ENCODE measurements at places on chromosomes 5 and 9.

- H3K4me3 ChIP-seq: no peak overlapping the region
- no peaks in the 10 kb centered on the region for H3K36me3 ChIP-seq
- H3K4me1 ChIP-seq: no peaks in the 10 kb centered on the region
- DNase-seq: no peak
Measured at GRCh38 chr5:43940562-43940961, 337.6 kb downstream of the NNT start.

GRCh38 chr9:93574091-93574899 is 2.1 kb upstream of the PHF2 start:
- H3K4me3 ChIP-seq: no peak overlapping the region
- no peaks in the 10 kb centered on the region for H3K27me3 ChIP-seq
- no peak for DNase-seq
- H3K36me3 ChIP-seq: no peaks in the 10 kb centered on the region
- H3K27ac ChIP-seq: no peak overlapping the region

GRCh38 chr9:6576987-6577386 is 68.5 kb downstream of the GLDC start:
- H3K36me3 ChIP-seq: no peaks in the 10 kb centered on the region
- no peak overlapping the region for H3K4me3 ChIP-seq
- no peak overlapping the region for H3K27ac ChIP-seq
- no peaks in the 10 kb centered on the region for H3K27me3 ChIP-seq
- H3K4me1 ChIP-seq: no peaks in the 10 kb centered on the region
- DNase-seq: no peak

GRCh38 chr5:88868468-88869068 is 14.4 kb downstream of the MEF2C start:
- no peaks in the 10 kb centered on the region for H3K4me1 ChIP-seq
- DNase-seq: no peak

DNA sequence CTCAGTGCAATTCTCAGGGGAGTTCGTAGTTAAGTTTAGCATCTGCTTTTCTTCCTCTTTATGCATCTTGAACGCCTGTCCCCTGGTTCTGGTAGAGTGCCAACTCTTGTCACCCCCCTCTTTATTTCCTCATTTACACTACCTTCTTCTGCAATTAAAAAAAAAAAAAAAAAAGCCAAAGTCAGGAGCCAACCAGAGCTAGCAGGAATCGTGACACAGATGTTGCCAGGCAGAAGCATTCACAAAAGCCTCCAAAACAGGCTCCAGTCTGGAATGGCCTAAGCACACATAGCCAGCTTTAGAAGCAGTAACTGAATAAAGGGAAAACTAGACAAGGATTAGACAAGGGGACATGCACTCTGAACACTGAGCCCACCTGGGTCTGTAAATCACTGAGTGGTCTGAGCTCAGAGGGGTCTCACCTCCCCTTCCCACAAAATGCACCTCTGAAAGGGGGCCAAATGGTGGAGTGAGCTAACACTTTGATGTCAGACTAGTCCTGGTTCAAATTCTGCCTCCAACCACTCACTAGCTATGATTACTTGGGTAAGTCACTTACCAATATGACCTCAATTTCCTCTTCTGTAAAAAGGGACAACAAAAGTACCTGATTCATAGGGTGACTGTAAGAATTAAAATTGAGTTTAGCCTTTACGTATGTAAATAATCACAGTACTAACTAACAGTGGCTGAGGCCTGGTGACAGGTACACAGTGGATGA is 2.0 kb downstream of the CD74 start:
- no peaks in the 10 kb centered on the region for H3K36me3 ChIP-seq
- DNase-seq: peak; percentile 64
- H3K27ac ChIP-seq: peak overlapping the region; percentile 98
- H3K4me1 ChIP-seq: peaks cover 32% of the 10 kb centered on the region
- H3K4me3 ChIP-seq: peak overlapping the region; percentile 83

- DNase-seq: no peak
- no peaks in the 10 kb centered on the region for H3K27me3 ChIP-seq
- no peak overlapping the region for H3K27ac ChIP-seq
- H3K4me3 ChIP-seq: no peak overlapping the region
- H3K4me1 ChIP-seq: no peaks in the 10 kb centered on the region
- no peaks in the 10 kb centered on the region for H3K36me3 ChIP-seq
Measured at GRCh38 chr5:1651971-1652872, 128.5 kb upstream of the LPCAT1 start.

DNA sequence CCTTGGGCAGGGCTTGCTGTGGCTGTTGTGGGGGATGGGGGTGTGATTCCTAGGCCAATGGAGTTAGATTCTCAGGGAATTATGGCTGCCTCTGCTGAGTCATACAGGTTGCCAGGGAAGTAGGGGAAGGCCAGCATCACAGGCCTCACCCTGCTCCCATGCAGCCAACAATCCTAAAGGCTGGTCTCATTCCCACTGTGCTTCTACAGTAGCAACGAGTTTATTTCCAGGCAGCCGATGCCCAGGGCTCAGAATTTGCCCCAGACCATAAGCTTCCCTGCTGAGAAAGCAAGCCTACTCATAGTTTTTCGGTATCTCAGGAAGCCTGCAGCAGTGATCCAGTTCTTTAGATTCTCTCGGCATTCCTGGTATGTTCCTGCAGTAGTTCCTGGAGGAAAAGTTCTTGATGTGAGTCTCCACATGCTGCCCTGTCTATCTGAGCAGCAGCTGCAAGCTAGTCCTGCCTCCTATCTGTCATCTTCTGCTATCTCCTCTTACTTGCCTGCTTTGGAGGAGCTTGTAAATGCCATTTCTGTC is 59.3 kb upstream of the SELENOP start:
- no peak for DNase-seq
- no peaks in the 10 kb centered on the region for H3K36me3 ChIP-seq
- no peak overlapping the region for H3K4me3 ChIP-seq
- no peak overlapping the region for H3K27ac ChIP-seq
- H3K4me1 ChIP-seq: no peaks in the 10 kb centered on the region

DNA sequence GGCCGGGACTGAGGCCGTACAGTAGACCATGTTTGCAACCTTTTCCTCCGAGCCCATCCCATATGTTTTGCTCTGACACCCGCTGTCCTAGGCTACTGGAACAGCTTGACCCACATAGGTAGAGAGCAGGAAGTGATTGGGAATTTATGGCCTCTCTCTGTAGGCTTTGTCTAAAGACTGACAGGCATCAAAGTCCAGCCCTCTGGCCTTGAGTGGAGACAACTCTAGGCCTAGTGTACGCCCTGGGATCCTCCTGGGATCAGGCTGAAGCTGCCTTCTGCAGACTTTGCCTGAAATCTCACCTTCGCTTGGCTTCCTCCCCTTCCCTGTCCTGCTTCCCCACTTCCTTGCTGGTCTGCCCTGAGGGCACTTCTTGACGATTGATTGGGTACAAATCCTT is 13.6 kb upstream of the AKNA start:
- no peaks in the 10 kb centered on the region for H3K27me3 ChIP-seq
- peaks cover 22% of the 10 kb centered on the region for H3K4me1 ChIP-seq
- no peaks in the 10 kb centered on the region for H3K36me3 ChIP-seq

DNA sequence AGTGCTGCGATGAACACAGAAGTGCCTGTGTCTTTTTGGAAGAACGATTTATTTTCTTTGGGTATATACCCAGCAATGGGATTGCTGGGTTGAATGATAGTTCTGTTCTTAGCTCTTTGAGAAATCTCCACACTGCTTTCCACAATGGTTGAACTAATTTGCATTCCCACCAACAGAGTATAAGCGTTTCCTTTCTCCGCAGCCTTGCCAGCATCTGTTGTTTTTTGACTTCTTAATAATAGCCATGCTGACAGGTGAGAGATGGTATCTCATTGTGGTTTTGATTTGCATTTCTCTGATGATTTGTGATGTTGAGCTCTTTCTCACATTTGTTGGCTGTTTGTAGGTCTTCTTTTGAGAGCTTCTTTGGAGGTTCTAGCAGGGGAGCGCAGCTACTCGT is 134.6 kb downstream of the TENT4A start:
- H3K36me3 ChIP-seq: no peaks in the 10 kb centered on the region
- no peak for DNase-seq
- H3K27ac ChIP-seq: no peak overlapping the region
- H3K4me3 ChIP-seq: no peak overlapping the region

DNA sequence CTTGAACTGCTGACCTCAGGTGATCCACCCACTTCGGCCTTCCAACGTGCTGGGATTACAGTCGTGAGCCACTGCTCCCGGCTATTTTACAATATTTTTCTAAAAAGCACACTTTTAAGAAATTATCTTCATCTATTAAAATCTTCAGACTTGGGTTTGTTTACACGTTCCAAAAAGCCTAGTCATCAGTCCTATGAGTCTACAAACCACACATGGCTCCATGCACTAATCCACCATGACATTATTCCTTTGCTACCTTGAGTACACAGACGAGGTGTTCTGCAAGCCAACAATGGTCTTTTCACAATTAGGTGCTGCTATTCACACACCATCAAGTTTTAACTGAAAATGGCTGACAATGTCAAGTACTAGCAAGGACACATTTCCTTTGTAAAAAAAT is 41.0 kb downstream of the TRPM6 start:
- no peak overlapping the region for H3K4me3 ChIP-seq
- no peaks in the 10 kb centered on the region for H3K36me3 ChIP-seq
- no peak overlapping the region for H3K27ac ChIP-seq
- DNase-seq: no peak

Data from naive thymus-derived CD4-positive, alpha-beta T cell (primary cell).